ENCODE measurements at places on chromosomes 5 and 9. TPM values are rescaled to one million over a fixed set of nuclear protein-coding genes. Genes with fewer than 3 reads are reported as not detected.

DNA sequence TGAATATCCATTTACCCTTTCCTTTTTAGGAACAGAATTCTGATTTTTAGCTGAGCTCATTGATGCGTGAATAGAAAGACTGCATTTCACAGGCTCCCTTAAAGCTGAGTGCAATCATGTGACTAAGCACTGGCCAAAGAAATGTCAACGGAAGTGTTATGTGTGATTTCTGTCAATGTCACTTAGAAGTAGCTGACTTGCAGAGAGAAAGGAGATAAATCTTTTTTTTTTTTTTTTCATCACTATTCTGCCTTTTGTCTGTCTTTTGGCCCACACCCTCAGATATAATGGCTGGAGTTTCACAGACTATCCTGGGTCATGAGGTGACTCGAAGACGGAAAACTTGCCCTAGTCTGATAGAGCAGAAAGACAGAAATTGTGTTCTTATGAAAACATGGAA, 39.3 kb upstream of the SLC27A6 start:
- H3K4me1 ChIP-seq, result no peaks in the 10 kb centered on the region
- no peaks in the 10 kb centered on the region for H3K36me3 ChIP-seq
- no peaks in the 10 kb centered on the region for H3K27me3 ChIP-seq

- H3K36me3 ChIP-seq, result peaks cover 7% of the 10 kb centered on the region
- peaks cover 7% of the 10 kb centered on the region for H3K27me3 ChIP-seq
- H3K4me3 ChIP-seq, result no peak overlapping the region
- peak; percentile 54 for DNase-seq
These were observed 170.5 kb upstream of the SMIM23 start for GRCh38 chr5:171614971-171615653.

DNA sequence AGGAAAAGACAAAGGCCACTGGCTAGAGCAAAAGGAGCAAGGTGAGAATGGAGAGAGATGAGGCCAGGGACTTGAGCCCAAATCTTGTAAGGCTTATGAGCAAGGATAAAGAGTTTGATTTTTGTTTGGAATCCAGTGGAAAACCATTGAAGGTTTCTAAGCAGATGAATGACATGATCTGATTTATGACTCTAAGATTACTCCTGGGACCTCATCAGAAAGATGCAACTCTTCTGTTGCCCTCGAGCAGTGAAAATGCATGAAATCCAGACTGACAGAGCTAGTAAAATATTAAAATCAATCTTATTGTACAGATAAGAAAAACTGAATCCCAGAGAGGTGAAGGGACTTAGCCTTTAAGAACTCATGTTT, 677 bp downstream of the MFAP3 start:
- H3K27ac ChIP-seq, result peak overlapping the region; percentile 95
- DNase-seq, result no peak
- H3K27me3 ChIP-seq, result peaks cover 4% of the 10 kb centered on the region
- peak overlapping the region; percentile 100 for H3K4me3 ChIP-seq
- H3K36me3 ChIP-seq, result no peaks in the 10 kb centered on the region

DNA sequence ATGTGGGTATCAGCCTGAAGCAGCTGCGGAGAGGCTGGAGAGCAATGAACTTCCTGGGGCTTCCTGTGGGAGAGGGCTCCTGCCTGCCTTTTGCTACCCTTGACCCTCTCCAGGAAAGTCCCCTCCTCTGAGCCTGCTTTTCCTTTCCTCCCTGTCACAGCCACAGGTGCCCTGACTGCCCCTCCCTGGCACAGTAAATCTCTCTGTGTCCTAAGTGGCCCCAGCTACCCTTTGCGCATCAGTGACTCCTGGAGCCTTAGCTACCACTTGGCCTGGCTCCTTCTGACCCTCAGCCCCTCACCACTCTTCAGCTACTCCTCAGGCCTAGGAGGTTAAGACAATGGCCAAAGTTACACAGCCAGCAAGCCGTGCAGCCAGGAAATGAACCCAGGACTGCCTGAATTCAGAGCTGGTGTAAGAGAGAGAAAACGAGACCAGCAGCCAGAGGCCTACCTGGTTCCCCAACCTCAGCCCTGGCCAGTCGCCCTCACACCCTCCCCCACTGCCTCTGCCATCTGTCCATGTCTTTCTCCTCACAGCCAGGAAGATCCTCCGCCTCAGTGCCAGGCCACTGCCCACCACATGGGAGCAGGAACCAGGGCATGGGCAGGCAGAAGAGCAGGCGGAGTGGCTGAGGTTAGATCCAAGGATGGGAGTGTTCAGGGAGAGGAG, 18.6 kb downstream of the CNTFR start:
- H3K4me1 ChIP-seq, result peaks cover 68% of the 10 kb centered on the region
- H3K36me3 ChIP-seq, result peaks cover 10% of the 10 kb centered on the region
- DNase-seq, result no peak
- peak overlapping the region; percentile 60 for H3K27ac ChIP-seq
- H3K4me3 ChIP-seq, result peak overlapping the region; percentile 9

GRCh38 chr9:136687721-136688223, 515 bp upstream of the AGPAT2 start:
- H3K27me3 ChIP-seq, result peaks cover 2% of the 10 kb centered on the region
- no peaks in the 10 kb centered on the region for H3K36me3 ChIP-seq
- peak overlapping the region; percentile 61 for H3K4me3 ChIP-seq
- no peak for DNase-seq

- no peaks in the 10 kb centered on the region for H3K4me1 ChIP-seq
- no peak overlapping the region for H3K27ac ChIP-seq
- no peak for DNase-seq
- H3K4me3 ChIP-seq, result no peak overlapping the region
These were observed 21.6 kb downstream of the RIC1 start for GRCh38 chr9:5650356-5651105.

GRCh38 chr5:83255268-83255667, 177.9 kb downstream of the XRCC4 start:
- H3K4me3 ChIP-seq, result no peak overlapping the region
- H3K27ac ChIP-seq, result no peak overlapping the region
- H3K4me1 ChIP-seq, result no peaks in the 10 kb centered on the region
- H3K36me3 ChIP-seq, result no peaks in the 10 kb centered on the region
- no peak for DNase-seq

- H3K4me1 ChIP-seq, result peaks cover 10% of the 10 kb centered on the region
- H3K27me3 ChIP-seq, result peaks cover 5% of the 10 kb centered on the region
- peaks cover 20% of the 10 kb centered on the region for H3K36me3 ChIP-seq
- no peak for DNase-seq
- H3K4me3 ChIP-seq, result no peak overlapping the region
These were observed 18.4 kb downstream of the ZDHHC11B start for GRCh38 chr5:765948-766631.

DNA sequence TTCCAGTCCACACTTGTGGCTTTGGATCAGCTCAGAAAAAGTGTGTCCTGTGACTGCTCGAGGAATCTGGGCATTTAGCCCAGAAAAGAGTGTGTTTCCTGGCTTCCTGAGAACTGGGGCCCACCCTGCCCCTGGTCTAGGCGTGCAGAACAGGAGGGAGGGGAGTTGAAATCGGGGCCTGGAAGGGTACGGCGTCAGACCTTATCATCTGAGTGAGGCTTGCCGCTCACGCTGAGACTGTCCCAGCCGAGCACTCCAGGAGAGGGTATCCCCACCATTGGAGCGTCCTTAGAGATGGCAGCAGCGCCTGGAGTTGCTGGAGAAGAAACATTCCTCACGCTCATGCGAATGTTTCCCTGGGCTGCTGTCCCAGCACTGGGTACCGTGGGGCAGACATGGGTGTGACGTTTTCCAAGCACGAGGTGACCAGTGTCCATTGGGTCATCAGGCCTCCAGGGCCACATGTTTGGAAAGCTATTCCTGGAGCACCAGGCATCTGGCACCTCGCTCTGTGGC, 22.5 kb downstream of the NEK6 start:
- H3K4me3 ChIP-seq, result no peak overlapping the region
- H3K27ac ChIP-seq, result no peak overlapping the region
- no peaks in the 10 kb centered on the region for H3K36me3 ChIP-seq
- H3K27me3 ChIP-seq, result peaks cover 3% of the 10 kb centered on the region

GRCh38 chr9:72948575-72949243, 4.1 kb downstream of the ALDH1A1 start:
- no peak overlapping the region for H3K27ac ChIP-seq
- H3K4me1 ChIP-seq, result no peaks in the 10 kb centered on the region
- H3K4me3 ChIP-seq, result no peak overlapping the region
- DNase-seq, result no peak
- no peaks in the 10 kb centered on the region for H3K36me3 ChIP-seq

DNA sequence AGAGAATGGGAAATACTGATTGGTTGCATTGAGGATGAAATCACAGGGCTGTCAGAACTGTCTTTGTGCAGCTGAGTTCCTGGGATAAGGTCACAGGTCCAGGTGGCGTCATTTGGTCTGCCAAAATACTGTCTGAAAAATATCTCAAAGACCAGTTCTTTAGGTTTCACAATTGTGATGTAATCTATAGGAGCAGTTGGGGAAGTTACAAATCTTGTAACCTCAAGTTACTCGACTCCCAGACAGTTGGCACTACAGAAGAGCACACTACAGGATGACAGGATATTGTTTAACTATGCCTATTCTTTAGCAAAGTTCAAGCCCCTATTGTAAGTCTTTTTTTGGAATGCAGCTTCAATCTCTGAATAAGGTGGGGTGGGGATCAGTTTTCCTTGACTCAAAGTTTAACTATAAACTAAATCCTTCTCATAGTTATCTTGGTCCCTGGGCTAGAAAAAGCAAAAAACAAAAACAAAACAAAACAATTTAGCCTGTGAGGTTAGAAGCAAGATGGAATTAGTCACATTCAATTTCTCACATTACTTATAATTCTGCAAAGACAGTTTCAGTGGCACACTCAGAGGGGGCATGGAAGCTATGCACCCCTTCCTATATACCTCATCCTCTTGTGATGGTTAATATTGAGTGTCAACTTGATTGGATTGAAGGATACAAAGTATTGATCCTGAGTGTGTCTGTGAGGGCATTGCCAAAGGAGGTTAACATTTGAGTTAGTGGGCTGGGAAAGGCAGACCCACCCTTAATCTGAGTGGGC, 276.0 kb downstream of the AUH start:
- peaks cover 2% of the 10 kb centered on the region for H3K4me1 ChIP-seq
- H3K27me3 ChIP-seq, result no peaks in the 10 kb centered on the region
- H3K36me3 ChIP-seq, result no peaks in the 10 kb centered on the region

- H3K4me3 ChIP-seq, result no peak overlapping the region
- H3K4me1 ChIP-seq, result peaks cover 4% of the 10 kb centered on the region
- H3K27ac ChIP-seq, result no peak overlapping the region
- DNase-seq, result no peak
These were observed 219.9 kb upstream of the TMEM161B start for GRCh38 chr5:88488561-88488960.

- no peak overlapping the region for H3K27ac ChIP-seq
- no peaks in the 10 kb centered on the region for H3K36me3 ChIP-seq
- H3K4me3 ChIP-seq, result no peak overlapping the region
- no peak for DNase-seq
- H3K4me1 ChIP-seq, result peaks cover 16% of the 10 kb centered on the region
These were observed 36.9 kb downstream of the CLINT1 start for GRCh38 chr5:157821822-157822622.

DNA sequence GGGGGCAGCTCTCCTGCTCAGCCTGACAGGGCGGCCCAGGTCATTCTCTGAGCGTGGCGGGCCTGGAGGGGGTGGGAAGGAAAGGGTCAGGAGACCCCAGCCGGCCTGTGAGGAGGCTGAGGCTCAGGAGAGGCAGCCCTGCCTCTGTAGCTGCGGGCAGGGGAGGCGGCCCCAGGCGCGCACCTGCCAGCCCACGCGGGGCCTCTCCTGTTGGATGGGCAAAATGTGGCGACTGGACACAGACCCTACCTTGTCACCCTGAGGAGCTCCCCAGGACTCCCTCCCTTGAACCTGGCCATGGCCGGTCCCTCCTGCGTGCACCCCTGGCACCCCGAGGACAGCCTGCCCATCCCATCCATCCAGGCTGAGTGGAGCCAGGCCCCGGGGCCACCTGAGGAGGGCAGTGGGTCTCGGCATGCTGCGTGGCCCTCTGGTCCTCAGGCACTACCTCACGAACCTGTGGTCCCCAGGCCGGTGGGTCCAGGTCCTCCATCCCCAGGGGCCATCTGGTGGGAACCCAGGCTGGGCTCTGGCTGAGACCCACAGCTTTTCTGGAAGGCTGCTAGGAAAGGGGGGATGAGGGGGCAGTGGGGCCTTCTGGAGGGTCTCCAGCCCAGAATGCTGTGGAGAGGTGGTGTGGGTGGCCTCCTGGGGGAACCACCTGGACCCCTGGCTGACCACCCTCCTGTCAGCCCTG, 15.1 kb upstream of the NRARP start:
- H3K36me3 ChIP-seq, result no peaks in the 10 kb centered on the region
- H3K4me1 ChIP-seq, result peaks cover 5% of the 10 kb centered on the region
- no peak for DNase-seq
- H3K4me3 ChIP-seq, result no peak overlapping the region
- peaks cover 2% of the 10 kb centered on the region for H3K27me3 ChIP-seq

GRCh38 chr9:110797611-110798010, 129.0 kb downstream of the MUSK start:
- no peaks in the 10 kb centered on the region for H3K27me3 ChIP-seq
- no peaks in the 10 kb centered on the region for H3K4me1 ChIP-seq
- no peak overlapping the region for H3K27ac ChIP-seq
- H3K4me3 ChIP-seq, result no peak overlapping the region
- no peaks in the 10 kb centered on the region for H3K36me3 ChIP-seq

GRCh38 chr9:95533996-95534680, 17.4 kb upstream of the PTCH1 start:
- no peak for DNase-seq
- no peaks in the 10 kb centered on the region for H3K4me1 ChIP-seq
- no peak overlapping the region for H3K27ac ChIP-seq
- no peaks in the 10 kb centered on the region for H3K36me3 ChIP-seq
- H3K4me3 ChIP-seq, result no peak overlapping the region
- no peaks in the 10 kb centered on the region for H3K27me3 ChIP-seq

GRCh38 chr5:59874675-59875074, 18.9 kb downstream of the PDE4D start:
- DNase-seq, result no peak
- no peaks in the 10 kb centered on the region for H3K36me3 ChIP-seq
- no peaks in the 10 kb centered on the region for H3K4me1 ChIP-seq
- H3K4me3 ChIP-seq, result no peak overlapping the region
- no peaks in the 10 kb centered on the region for H3K27me3 ChIP-seq

RETREG1 gene
- total RNA-seq, result 6.3 TPM

HIGD2A gene
- total RNA-seq, result 103 TPM

AFAP1L1 gene
- 0.25 TPM for total RNA-seq

ECM2 gene
- total RNA-seq, result 0.20 TPM

TSSK1B gene
- 0.54 TPM for total RNA-seq

PLPP6 gene
- total RNA-seq, result 12.0 TPM

All from glutamatergic neuron (in vitro differentiated cells).